ENCODE measurements at places on chromosomes 11 and 22.

DNA sequence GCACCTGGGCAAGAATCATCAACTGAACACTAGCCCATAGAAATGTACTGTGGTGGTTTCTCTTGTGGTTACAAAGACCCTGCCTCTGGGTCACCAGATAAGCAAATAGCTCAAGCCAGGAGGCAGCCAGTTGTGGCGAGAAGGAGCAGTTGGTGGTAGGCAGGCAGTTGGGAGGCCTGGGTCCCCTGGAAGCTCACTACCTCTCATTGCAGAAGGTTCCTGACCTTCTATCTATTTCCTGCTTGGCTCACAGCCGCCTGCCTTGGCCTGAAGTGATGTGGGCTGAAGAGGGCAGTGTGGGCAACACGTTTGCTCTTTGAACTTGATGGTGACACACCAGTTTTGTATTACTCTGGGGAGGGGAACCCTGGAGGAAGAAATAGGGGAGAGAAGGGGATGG lies 34.7 kb downstream of the NECTIN1 start:
- DNase-seq: no peak

DNA sequence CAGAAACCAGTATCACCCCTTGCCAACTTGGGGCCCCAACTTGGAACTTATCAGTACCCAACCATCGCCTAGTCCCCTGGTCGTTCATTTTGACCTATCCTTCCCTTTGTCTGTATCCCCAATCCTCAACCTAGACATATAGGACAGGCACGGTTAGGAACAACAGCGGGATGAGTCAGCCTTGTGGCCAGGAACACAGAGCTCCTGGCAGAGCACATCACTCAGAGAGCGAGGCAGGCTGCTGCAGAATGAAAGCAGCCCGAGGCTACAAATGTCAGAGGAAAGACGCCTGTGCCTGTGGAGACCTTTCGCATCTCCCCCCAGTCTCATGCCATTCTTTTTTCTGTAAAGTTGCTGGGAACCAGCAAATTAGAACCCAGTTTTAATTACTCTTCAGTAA lies 14.6 kb downstream of the DKK3 start:
- no peak for DNase-seq

DNA sequence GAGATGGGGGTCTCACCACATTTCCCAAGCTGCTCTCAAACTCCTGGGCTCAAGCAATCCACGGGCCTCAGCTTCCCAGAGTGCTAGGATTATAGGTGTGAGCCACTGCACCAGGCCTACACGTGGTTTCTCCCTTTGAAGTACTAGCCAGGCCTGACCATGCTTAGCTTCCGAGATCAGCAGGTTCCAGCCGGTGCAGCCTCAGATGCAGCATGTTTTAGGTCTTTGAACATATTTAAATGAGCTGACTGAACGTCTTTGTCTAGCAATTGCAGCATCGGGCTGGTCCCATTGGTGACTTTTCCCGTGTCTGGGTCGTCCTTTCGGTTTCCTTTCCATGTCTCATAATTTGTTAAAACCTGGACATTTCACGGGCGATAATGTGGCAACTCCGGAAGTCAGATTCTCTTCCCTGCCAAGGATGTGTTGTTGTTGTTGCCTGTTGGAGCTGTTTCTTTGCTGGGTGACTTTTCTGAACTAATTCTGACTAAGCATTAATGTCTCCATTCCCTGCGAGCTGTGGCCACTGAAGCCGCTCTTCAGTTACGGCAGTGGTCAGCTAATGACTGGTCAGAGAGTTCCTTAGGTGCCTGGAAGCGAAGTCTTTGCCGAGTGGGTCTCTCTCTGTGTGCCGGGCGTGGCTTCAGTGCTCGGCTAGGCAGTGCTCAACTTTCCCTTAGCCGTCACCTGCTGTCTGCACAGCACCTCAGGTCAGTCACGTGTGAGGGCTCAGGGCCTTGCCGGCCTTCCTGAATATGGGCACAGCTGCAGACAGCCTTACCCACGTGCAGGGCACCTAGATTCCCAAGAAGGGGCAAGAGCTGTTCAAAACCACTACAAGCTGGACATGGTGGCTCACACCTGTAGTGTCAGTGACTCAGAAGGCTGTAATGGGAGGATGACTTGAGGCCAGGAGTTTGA lies 3.8 kb upstream of the CYP2D6 start:
- no peak for DNase-seq

DNA sequence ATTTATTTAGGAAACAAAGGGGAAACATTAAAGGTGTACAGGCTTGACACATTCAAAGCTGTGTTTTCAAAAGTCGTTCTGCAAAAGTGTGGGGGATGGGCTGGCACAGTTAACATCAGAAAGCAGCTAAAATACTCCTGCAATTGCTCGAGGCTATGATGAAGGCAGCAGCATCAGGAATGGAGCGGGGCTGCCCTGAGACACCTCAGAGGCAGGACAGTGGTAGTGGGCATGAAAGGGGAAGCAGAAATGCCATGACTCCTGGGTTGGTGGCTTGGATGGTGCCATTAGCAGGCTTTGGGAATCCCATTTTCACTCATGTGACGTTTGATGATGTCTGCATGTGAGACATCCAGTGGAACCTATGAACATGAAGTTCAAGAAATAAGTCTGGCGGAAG lies 646 bp downstream of the NCAPD3 start:
- DNase-seq: no peak

GRCh38 chr11:28495333-28495732 lies 387.1 kb downstream of the METTL15 start:
- DNase-seq: no peak

All from HEK293T (cell line).